Stimulated activated CD4-positive, alpha-beta T cell treated with anti-CD3 and anti-CD28 coated beads, Interleukin-1b, Interleukin-23, amount 100 ng/mL, for 24 hours (primary cell): ENCODE measurements at places on chromosomes 6 and 20.

GRCh38 chr20:7828437-7828836 lies 111.8 kb downstream of the HAO1 start:
- no peak for DNase-seq

DNA sequence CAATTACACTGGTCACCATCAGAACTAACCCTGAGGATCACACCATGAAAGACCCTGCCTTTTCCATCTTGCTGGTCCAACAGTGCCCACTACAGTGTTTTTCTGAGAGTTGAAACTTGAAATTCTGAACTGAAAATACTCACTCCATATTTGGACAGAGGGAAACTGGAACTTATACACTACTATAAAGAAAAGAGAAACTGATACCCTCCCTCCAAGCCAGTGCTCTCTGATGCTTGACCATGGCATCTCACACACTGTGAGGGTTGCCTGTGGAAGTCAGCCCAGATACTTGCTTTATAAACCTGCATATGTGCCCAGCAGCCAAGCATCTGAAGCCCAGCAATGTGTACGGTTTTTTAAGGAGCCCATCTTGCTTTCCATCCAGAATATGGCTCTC lies 108.7 kb downstream of the FOXA2 start:
- no peak for DNase-seq

DNA sequence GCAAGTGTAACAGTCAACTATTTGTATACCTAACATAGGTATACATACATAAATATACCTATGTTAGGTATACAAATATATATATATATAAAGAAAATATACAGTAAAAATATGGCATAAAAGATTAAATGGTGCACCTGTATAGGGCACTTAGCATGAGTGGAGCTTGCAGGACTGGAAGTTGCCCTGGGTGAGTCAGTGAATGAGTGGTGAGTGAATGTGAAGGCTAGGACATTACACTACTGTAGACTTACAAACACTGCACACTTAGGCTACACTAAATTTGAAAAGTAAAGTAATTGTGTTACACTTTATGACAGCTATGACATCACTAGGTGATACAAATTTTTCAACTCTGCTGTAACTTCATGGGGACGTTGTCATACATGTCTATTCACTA lies 65.6 kb downstream of the CDC5L start:
- no peak for DNase-seq

GRCh38 chr20:46046588-46047310 lies 17.7 kb downstream of the SLC12A5 start:
- no peak for DNase-seq

DNA sequence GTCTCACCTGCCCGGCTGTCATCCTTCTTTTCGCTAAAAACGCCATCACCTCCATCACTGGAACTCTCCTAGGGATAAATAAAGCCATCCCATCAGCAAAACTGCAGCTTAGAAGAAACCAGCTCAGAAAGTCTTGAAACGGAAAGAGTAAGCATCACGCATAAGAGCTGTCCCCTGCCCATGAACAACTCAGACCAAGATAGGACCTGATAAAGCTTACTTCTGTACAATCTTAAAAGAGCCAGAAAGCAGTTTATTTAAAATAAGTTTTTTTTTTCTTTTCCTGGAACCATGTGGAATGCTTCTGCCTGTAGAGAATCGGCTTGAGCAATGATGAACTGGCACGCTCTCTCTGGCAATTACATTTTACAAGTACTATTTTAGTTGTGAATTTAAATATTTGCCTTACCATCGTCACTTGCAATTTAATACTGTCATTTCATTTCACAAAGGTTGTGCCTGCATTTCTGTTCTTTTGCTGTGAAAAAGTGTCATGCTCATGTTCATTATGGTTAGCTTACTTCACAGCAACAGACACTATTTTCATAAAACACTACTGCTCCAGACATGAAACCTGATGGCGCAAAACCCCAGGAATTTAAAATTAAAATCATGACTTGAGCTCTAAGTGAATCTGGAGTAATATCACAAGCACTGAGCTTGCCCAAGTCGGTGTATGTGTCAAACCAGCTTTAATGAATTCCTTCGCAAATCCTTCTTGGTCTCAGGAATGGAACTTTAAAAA lies 59.6 kb upstream of the EMILIN3 start:
- no peak for DNase-seq

- no peak for DNase-seq
These were observed 307.7 kb upstream of the DEFB115 start for GRCh38 chr20:30949761-30950160.

DNA sequence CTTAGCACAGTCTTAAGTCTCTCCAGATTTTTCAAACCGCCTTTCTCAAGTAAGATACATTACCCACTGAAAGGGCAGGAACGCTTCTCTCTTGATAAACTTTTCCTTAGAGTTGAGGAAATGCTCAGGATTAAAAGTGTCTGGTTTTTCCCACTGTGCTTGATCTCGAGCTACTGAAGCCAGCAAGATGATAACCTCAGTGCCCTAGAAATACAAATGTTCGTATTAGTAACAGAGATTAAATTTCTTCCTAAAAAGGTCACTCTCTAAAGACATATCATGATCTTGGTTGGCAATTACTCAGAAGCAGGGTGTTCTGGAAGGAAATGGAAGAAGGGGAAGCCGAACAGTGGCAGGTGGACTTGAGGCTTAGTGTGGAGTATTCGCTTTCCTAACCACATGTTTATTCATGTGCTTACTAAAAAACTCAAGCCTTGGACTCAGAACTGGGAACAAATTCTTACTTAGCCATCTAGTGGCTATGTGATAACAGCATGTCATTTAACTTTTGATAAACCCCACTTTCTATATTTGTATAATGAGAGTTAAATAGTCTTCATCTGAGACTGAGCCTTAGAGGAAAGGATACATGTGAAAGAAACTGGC lies 20.1 kb downstream of the C6orf141 start:
- DNase-seq, result no peak

DNA sequence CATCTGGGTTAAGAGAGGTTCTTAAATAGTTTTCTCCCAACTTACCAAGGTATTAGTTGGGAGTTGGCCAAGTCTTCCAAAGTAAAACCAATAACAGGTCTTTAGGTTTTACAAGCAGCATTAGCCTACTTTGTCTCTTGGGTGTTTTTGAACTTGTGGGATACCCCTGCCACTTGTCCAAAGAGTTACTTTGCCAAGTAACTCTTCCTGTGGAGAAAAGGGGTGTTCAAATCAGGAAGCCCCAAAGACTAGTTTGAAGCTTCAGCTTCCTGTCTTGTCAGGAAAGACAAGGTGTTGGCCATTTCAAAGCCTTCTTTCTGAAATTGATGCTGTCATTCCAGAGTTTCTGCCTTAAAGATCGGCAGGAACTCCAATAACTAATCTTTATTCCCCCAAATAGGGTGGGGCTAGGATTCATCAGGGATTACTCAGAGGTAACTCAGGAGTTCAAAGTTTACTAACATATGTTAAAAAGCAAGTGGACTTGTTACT lies 822 bp downstream of the RAB22A start:
- DNase-seq, result no peak

DNA sequence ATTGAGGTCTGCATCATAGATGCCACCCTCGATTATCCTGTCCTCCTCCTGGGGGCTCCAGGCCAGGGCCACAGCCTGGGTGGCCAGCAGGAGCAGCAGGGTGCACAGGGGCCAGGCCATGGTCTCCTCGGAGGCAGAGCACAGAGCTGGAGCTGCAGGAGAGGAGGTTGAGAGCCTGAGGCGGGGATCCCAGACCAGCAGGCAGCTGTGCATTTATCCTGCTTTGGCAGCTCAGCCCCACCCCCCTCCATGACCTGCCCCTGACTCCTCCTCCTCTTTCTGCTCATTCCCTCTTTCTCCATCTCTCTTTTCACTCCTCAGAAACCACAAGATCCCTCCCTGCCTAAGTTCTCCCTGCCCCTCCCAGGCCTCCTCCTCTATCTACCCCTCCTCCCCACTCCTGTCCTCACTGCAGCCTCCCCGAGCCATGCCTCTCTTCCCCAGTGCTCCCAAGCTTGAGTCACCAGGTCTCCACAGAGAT lies at the start of gene CST2:
CST2 (minus strand) TSS at position 189 of the 481 bp plus-strand sequence; CDS start at position 120, 69 bp downstream.
- DNase-seq, result no peak

DNA sequence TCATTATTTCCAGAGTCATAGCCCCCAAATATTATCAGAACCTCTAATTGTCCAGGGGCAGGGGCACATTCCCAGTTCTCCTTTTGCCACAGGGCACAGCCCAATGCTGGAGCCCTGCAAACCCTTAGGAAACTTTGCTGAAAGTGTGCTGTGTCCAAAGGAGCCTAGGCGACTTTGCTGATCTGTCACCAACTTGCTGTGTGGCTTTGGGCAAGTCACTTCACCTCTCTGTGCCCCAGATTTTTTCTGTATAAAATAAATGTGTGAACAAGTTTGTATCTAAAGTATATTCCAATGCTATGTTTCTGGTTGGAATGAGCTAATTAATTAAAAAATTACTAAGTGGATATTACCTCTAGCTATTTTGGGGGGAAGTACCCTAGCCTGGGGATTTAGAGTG lies 25.4 kb upstream of the BCAS1 start:
- no peak for DNase-seq

DNA sequence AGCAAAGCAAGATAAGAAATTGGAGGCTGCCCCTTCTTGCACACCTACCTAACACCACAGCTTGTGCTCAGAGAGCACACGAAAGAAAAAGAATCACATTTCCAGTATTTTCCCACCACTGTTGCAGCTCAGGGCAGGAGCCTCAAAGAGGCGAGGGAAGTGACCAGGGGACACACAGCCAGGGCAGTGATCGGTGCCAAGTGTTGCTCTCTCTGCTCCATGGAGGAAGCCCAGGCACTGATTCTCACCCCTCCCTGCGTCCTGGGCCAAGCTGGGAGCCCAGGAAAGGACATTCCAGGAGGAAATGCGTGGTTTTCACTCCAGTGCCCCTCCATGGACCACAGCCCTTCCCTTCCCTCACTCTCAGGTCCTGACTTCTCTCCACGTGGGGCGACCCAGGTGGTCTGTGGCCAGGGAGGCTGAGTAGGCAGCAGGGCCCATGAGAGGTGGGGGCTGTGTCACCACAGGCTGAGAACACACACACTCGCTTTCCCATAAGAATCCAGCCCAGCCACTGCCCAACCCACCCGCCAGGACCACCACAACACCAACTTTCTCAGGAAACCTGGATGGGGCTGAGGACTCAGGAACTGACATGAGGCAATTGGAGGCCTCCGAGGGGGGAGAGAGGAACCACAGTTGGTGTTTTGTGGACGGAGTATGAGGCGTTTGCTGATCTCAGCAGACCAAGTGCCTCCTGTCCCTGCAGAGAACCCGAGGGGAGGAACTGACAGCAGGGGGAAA lies 81.7 kb upstream of the MAFB start:
- no peak for DNase-seq

- no peak for DNase-seq
These were observed 18.1 kb upstream of the FERMT1 start for GRCh38 chr20:6140947-6141346.

DNA sequence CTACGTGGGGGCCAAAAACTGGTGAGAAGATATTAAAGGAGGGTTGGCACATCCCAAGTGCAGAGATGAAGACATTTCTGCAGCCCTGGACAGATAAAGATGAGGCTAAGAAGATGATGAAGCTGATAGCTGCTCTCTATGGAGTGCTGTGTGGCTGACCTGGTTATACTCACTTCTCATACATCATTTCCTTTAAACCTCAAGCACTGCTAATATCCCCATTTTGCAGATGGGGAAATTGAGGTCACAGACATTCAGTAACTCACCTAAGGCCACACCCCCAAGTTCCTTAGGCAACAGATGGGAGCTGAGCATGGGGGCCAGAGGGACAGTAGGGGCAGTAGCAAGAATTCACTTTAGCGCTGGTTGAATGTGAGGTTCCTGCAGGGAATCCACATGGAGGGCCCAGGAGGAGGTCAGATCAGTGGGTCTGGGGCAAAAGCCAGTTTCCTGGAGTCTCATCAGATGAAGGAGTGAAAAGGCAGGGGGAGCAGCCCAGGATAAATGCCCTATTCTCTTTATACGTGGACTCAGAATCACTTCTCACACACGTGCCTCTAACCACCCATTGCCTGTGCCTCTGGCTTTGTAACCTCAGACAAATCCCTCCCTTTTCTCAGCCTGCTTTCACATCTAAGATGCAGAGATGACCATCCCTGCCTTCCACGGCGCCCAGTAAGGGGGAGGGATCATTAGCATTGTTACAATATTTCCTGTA lies 125.8 kb downstream of the NFATC2 start:
- DNase-seq, result no peak

DNA sequence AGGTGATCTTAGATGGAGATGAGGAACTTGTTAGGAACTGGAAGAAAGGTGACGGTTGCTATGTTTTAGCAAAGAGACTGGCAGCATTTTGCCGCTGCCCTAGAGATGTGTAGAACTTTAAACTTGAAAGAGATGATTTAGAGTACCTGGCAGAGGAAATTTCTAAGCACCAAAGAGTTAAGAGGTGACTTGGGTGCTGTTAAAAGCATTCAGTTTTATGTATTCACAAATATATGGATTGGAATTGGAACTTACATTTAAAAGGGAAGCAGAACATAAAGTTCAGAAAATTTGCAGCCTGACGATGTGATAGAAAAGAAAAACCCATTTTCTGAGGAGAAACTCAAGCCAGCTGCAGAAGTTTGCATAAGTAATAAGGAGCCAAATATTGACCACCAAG lies 176.3 kb downstream of the MOXD1 start:
- no peak for DNase-seq

DNA sequence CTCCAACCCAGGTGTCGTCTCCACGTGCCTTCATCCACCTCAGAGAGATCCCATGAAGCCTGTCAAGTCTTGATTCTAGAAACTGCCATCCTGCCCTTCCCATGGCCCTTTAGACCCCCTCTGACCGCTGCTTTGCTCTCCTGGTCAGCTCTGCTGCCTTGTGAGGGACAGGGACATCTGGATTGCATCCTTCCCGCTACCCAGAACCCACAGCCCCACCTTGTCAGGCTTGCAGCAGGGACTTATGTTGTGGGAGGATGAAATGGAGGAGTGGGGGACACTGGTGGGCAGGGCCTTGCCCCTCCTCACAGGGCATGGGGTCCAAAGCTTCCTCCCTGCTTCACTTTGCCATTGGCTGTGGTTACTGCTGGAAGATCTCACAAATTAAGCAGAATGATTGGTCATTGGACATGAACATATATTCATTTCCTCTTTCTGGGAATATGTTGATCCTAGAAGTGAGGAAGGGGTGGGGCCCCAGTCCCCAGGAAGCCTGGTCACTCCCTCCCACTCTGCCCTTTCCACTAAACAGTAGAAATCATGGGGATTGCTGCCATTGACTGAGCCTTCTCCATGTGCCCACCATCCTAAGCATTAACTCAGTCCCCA lies 4.5 kb downstream of the GLP1R start:
- DNase-seq, result no peak

DNA sequence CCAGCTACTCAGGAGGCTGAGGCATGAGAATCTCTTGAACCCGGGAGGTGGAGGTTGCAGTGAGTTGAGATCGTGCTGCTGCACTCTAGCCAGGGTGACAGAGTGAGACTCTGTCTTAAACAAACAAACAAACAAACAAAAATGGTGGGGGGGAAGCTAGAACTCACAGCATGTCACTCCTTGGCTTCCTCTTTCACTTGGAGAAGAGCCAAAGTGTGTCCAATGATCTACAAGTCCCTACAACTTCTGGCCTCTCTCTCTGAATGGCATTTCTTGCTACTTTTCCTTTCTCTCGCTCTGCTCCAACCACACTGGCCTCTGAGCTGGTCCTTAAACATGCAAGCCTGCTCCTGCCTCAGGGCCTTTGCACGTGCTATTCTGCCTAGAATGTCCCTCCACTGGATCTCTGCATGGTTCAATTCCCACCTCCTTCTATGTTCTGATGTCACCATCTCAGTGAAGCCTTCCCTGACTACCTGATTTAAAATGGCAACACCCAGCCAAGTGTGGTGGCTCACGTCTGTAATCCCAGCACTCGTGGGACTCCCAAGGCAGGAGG lies 8.1 kb downstream of the TLDC2 start:
- DNase-seq, result no peak

- no peak for DNase-seq
These were observed 198.6 kb upstream of the THBS2 start for GRCh38 chr6:169452117-169452868.

GRCh38 chr6:166395351-166395750 lies 12.6 kb upstream of the MPC1 start:
- DNase-seq, result no peak
